ENCODE measurements at places on chromosomes 12 and 14.

DNA sequence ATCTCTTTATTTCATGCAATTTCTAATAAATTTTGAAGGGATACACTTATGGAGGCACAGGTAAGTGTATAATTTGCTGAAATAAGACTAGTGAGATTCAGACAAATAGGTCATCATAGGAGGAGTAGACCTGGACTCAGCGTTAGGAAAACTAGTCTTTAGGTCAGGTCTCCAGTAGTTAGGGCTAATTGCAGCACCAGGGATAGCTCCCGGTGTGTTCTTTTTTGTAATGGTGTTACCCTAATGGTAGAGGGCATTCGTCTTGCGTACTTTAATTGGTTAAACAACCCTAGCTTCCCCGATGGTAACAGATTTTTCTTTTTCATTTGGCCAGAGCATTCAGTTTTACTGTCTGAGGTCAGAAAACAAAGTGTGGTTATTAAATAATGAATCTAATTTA lies 64.9 kb downstream of the ARID2 start:
- no peak for DNase-seq

- no peak for DNase-seq
These were observed 104.0 kb downstream of the ETNK1 start for GRCh38 chr12:22728987-22729386.

- no peak for DNase-seq
These were observed 10.0 kb upstream of the IFI27L2 start for GRCh38 chr14:94139421-94139820.

GRCh38 chr14:49512147-49512551 lies 74.0 kb downstream of the RPS29 start:
- no peak for DNase-seq

Data from NCI-H2107 (cell line).